ENCODE measurements at places on chromosomes 2 and 18.

DNA sequence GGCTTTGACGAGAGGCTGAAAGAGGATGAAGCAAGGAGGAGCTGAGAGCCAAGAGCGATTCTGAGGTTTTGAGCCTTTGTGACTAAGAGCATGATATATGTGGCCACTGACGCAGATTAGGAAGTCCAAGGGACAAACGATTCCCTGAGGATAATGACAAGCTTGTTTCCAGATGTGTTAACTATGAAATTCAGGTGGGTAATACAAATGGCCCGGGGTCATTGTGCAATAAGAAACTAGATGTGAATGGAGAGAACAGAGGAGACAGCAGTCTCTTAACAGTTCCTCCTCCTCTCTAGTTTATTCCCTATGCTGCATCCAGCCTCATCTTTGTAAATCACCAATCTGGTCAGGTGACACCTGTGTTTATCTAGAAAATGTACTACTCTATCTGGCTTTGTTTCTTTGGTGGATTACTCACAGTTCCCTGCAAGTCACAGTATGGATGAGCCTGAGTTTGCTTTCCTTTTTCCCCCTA is 84.2 kb downstream of the SOCS6 start:
- DNase-seq, result no peak

DNA sequence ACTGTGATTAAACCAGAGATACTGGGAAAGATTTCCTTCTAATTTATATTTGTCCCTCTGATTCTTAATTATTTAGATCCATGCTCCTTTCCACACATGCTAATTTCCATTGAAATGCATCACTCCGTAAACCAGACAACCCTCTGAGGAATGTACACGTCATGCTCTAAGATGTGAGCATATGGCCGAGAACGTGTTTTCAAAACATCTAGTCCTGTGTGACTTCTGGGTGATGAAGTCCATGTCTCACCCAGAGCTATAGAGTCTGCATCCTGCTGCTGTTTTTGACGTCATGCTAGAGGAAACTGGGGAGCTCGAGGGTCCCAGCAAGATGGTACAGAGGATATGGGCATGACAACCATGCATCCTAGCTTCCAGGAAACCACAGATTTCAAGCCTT is 53.6 kb downstream of the CAPN13 start:
- DNase-seq, result no peak

DNA sequence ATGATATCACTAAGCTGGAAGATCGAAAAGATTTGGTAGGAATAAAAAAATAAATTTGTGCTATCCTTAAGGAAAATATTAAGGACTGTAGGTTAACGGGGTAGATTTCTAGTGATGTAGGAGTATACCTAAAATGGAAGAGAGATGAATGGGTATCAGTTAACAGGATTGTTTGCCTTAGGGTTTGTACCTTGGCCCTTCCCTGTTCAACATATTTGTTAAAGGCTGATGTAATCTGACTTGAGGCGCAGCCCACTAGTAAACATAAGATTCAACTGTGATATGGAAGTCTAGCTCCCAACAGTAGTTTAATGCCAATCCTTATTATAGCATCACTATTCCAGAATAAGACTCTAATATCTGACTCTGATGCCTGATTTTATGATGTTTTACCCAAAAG is 685.2 kb downstream of the DCC start:
- DNase-seq, result no peak

DNA sequence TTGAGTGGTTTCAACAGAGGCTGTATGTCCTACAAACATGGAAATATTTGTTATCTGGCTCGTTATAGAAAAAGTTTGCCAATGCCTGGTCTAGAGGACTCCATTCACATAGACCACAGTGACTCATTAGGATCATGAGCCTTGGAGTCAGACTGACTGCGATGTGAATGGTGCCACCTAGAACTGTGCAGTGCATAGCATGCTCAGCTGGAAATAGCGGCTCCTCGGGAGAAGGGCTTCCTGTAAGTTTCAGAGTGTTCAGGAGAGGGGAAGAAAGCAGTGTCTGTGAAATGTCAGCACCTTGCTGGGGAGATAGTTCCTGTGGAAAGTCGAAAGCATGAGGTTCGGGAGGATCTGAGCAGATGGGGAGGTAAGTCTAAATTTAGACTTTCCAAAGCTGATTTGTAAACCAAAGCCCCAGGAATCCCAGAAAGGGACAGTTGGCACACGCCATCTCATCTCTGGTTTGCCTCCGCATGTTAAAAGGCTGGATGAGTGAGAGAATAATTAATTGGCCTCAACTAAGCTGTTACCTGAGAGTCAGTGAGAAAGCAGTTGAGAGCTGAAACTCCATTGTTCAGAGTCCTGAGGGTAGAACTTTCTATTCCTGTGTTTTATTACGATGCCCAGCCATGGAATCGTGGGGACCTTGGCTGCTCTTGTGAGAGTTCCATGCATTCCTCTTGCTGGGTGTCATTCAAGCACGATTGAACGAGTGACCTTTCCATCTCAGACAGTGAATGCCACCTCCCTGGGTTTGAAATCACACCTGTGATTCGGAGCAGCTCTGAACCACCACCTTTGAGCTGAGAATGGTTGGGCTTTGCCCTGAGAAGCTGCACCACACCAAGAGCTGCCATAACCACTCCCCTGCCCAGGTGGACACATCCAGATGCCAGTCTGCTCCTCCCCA is 99.5 kb downstream of the MAPK4 start:
- DNase-seq, result no peak

DNA sequence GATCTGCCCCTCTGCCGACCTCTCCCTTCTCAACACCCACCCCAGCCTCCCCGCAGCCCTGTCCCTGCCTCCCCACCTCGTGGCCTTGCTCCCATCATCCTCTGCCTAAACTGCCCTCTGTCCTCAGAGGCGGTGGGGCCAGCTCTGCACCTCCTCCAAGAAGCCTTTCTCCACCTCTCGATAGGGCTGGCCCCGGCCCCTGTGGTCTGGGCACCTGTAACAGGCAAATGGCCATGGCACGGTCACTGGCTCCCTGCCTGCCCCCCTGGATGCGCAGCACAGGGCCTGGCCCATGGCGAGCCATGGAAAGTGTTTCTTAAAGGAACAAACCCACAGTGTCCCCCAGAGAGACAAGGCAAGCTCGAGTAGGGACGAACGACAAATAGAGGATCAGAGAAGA is 42.0 kb downstream of the MYO7B start:
- DNase-seq, result no peak

GRCh38 chr2:55010915-55011314 is 39.3 kb downstream of the RTN4 start:
- peak; percentile 70 for DNase-seq

DNA sequence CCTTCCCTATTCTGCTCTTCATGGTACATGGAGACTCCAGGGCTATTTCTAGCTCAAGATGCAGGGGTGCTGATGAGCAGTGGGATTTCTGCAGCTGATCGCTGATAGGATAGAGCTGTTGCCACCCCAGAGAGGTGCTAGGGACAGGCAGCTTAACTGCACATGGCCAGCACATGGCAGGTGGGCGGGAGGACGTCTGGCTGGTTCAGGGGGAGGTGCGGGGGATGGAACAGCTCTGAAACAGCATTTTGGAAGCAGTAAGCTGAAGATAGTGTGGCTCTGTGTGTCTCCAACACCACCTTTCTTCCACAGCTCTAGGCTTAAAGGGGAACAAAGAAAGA is 151.9 kb upstream of the PELI1 start:
- DNase-seq, result no peak

- peak; percentile 37 for DNase-seq
Observed at GRCh38 chr2:68811364-68811763, 59.8 kb downstream of the BMP10 start.

- no peak for DNase-seq
Observed at GRCh38 chr2:95730813-95731212, 139.0 kb downstream of the TRIM43 start.

- DNase-seq, result no peak
Observed at GRCh38 chr2:98893911-98894321, 42.1 kb downstream of the CRACDL start.

- no peak for DNase-seq
Observed at GRCh38 chr2:29373870-29374269, 258.7 kb downstream of the CLIP4 start.

DNA sequence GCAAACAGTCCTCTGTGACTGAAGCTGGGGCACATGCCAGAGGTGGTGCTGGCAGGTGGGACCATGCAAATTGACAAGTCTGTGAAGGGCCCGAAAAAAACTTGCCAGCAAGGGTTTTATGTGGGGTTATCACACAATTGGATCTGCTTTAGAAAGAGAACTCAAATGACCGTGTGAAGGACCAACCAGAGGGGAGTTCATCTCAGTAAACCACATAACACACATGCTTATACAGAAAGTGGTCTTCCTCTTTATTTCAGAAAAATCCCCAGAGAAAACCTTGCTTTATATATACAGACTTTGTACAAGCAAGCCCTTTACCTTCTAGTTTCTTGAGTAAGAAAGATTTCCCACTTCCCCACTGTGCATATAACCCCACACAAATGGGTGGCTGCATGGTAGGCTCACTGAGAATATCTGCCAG is 46.7 kb downstream of the KIDINS220 start:
- no peak for DNase-seq

GRCh38 chr18:22983175-22983574 is 50.0 kb downstream of the RBBP8 start:
- DNase-seq, result no peak

DNA sequence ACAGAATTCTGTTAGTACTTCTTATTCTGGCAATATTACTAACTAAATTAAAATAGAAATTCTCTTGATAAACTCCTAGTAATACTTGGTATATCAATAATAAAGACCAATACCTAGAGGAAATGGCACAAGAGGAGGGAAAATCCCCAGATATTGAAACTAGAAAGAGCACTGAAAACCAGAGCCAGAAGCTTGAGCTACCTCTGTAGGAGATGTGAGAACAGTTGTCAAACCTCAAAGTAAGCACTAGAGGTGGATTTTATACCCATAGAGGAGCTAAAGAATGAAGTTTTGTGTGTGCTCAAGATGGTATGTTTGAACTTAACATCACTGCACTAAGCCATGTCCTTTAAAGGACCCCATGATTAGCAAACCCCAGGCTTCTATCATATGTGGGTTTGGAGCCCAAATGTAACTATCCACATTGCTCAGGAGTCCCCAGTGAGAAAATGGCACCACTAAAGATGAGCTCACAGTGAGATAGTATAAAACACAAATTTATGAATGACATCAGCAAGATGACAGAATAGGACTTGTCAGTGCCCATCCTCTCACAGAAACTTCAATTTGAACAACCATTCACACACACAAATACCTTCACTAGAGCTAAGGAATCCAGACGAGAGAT is 122.1 kb downstream of the PKP4 start:
- DNase-seq, result no peak

GRCh38 chr18:58464104-58464625 is 164.7 kb downstream of the ALPK2 start:
- DNase-seq, result no peak

GRCh38 chr2:119308793-119309330 is 57.8 kb downstream of the C2orf76 start:
- no peak for DNase-seq

- no peak for DNase-seq
Observed at GRCh38 chr2:126905991-126906390, 7.3 kb downstream of the TEX51 start.

- no peak for DNase-seq
Observed at GRCh38 chr2:32732120-32732519, 104.3 kb downstream of the TTC27 start.

GRCh38 chr18:12041561-12041960 is 52.1 kb upstream of the ANKRD62 start:
- DNase-seq, result no peak

- DNase-seq, result no peak
Observed at GRCh38 chr18:29753379-29753778, 1289.2 kb downstream of the DSC3 start.

GRCh38 chr2:2296400-2296799 is 34.7 kb downstream of the MYT1L start:
- DNase-seq, result no peak

GRCh38 chr18:58336605-58337004 is 292.3 kb downstream of the ALPK2 start:
- DNase-seq, result no peak

DNA sequence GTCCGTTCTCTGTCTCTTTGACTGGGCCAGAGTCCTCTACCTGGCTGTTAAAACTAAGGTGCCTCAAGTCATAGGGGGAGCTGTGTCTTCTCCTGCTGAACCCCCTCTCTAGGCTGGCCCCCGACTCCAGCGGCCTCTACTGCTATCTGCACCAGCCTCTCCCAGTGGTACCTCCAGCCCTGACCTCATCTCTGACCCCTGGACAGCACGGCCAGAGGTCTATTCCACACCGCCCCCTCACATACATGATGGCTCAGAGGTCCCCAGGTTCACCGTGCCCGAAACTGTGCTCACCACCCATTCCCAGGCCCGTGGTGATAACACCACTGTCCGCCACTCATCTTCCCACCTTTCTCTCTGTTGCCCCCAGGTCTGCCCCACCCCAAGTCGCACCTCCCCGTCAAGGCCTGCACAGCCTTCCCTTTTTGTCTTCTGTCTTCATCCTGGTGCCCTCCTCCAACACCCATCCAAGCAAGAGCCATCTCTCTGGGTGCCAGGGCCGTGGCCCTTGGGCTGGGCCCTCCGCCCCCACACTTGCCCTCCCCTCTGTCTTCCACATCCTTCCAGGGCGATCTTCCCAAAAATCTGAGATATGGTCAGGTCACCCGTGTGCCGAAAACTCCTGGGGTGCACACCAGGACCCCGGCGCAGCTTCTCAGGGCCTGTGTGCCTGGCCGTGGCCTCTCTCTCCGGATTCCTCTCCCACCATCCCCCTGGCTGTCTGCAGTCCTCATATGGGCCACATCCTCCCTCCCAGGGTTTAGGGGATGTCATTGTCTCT is 134.4 kb upstream of the ID2 start:
- DNase-seq, result peak; percentile 8

DNA sequence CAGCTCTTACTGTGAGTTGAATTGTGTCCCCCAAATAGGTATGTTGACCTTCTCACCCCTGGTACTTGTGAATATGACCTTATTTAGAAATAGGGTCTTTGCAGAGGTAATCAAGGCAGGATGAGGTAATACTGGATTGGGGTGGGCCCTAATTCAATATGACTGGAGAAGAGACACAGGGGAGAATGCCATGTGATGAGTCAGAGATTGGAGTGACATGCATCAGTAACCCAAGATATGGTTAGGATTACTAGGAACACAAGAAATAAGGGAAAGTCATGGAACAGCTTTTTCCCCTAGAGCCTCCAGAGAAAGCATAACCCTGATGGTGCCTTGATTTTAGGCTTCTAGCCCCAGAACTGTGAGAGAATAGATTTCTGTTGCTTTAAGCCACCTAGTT is 37.0 kb upstream of the ATP5MC3 start:
- no peak for DNase-seq

Data from body of pancreas (tissue), 4 donors.